PC-3 (cell line): ENCODE measurements at places on chromosomes 5 and 9. TPM values are rescaled to one million over a fixed set of nuclear protein-coding genes. Genes with fewer than 3 reads are reported as not detected.
A peak's percentile ranks its signal among the peaks of the same experiment; 100 is the strongest.

GRCh38 chr9:132412089-132412488 is 2.1 kb downstream of the CFAP77 start:
- DNase-seq = peak; percentile 31

DNA sequence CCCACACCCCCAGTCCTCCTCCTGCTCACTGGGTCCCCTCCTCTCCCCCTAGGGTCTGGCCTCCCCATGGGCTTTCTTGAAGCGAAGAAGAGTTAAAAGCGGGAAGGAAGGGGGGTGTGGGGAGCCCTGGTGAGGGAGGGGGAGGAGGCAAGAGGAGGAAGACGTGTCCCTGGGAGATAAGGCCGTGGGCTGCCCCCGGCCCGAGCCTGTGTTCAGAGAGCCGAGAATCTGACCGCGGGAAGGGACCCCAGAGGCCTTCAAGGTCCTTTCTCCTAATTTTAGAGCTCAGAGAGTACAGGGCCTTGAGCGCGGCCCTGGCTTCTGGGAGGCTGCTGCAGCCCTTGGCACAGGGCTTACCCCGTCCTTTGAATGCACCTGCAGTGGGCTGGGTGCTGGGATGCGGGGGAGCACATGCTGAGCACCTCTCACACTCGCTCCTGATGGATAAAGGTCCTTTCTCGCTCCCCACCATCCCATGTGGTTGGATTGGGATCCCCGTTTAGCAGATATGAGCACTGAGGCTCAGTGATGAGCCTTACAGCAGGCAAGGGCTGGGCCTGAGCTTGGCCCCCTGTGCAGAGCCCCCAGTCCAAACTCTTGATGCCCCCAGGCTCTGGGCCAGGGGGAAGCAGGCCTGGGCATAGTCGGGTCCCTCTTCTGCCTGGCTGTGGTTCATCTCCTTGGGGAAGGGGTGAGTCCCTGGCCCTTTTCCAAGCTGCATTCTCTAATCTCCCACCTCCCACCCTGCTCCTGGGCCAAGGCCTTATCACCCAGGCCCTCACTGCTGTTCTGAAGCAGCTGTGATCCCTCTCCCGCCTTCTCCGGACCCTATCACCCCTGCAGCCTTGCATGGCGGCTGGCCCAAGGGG is 5.9 kb downstream of the GFI1B start:
- DNase-seq = no peak

- no peak for DNase-seq
These were observed 302.3 kb downstream of the ARL15 start for GRCh38 chr5:54007827-54008777.

DNA sequence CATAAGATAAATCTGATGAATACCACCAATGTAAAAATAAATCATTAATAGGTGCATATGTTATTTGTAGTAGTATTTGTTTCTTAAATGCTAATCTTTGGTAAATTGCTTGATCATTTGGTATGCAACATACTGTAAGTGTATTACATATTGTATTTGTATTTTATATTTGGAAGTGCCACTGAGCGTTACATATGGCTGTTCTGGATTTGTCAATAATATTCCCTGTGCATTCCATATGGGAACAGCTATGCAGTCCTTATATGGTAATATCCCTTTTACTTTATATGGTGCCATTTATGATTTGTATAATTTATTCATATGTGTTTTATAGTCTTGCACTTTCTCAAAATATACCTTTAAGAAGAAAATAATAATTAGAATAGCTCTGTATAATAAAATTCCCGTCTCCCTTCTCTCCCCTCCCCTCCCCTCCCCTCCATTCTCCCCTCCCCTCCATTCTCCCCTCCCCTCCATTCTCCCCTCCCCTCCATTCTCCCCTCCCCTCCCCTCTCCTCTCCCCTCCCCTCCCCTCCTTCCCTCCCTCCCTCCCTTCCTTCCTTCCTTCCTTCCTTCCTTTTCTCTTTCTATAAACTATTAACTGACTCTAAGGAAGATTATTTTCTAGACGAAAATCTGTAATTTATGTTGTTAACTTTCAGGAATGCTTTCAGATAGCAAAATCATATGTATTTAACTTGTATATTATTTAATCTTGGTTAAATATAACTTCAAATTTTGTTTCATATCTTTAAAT is 241.4 kb downstream of the CSNK1G3 start:
- no peak for DNase-seq

GRCh38 chr5:115578657-115579056 is 23.6 kb downstream of the TICAM2 start:
- DNase-seq = no peak

GRCh38 chr9:84711936-84712335 is 42.4 kb downstream of the NTRK2 start:
- peak; percentile 85 for DNase-seq

GRCh38 chr5:72115296-72115695 is 8.0 kb downstream of the MAP1B start:
- no peak for DNase-seq

DNA sequence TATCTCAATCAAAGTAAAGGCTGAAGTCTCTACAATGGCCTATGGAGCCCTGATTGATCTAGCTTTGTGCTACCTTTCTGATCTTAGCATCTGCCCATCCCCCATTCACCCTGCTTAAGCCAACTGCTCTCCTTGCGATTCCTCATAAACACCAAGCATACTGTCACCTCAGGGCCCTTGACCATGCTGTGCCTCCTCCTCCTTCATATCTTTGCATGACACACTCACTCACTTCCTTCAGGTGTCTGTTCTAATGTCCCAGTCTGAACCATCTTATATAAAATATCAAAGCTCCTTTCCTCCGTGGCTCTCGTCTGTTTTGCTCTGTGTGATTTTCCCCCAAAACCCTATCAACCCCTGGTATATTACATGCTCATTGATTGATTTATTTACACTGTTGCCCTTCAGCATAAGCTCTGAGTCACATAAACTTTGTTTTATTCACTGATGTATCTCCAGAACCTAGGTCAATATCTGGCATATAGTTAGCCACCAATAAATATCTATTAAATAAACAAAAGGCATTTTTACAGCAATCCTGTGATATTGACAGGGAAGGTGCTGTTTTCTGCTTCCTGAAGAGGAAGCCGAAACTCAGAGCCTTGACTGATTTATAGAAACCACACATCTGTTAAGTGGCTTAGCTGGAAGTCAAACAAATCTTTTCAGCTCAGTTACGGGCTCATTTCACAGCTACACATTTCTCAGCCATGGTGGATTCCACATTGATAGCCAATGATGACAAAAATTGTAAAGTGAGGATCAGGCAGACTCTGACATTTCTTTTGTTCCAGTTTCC is 103.6 kb downstream of the BOD1 start:
- DNase-seq = peak; percentile 73

DNA sequence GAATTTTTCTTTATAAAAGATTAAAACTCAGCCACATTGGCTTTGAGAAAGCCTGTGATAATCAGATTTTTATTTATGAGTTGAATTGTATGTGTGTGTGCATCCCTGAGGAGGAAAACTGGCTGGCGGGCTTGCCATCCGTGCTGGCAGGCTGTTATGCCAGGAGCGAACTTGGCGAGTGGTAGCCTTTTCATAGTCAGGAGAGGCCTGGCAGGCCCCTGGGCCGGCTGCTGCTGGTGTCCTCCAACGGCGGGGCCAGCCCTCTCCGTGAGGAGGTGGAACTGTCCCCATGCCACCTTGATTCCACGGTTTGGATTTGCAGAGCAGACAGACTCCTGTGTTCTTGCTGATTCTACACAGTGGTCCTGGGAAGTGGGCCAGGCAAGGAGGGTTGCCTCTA is 43.3 kb downstream of the ZNF618 start:
- DNase-seq = no peak

- DNase-seq = no peak
These were observed 174.6 kb downstream of the RFK start for GRCh38 chr9:76219560-76220151.

GRCh38 chr9:124392871-124393460 is 22.3 kb downstream of the PSMB7 start:
- peak; percentile 95 for DNase-seq

- DNase-seq = no peak
These were observed 36.6 kb downstream of the PPARGC1B start for GRCh38 chr5:149766460-149767280.

DNA sequence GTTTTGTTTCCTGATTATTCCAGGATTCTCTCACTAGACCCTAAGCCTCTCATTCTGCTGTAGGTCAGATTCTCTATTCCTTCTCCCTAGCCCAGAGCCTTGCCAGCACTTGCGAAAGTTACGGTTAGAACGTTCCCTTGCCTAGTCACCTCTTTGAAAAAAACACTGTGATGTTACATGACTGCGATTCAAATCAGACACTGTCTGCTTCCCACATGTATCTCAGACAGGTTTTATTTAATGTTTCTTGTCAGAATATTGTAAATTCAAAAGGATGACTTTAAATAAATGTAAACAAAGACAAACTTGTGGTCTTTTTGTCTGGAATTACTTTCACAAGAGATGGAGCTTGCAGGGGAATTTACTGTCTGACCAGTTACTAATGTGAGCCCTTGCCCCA is 116.5 kb upstream of the OTULINL start:
- no peak for DNase-seq

GRCh38 chr5:139588962-139589361 is 27.8 kb downstream of the UBE2D2 start:
- no peak for DNase-seq

AJM1 gene
- total RNA-seq = 1.4 and 2.6 TPM in 2 replicates

CDKN2A gene
- 273 and 293 TPM in 2 replicates for total RNA-seq

HSPB3 gene
- not detected in 2 replicates for total RNA-seq

CENPK gene
- total RNA-seq = 8.0 and 8.6 TPM in 2 replicates

PTPA gene
- 138 and 154 TPM in 2 replicates for total RNA-seq

BTNL8 gene
- 0.23 TPM in 1 of 2 replicates, not detected in the other for total RNA-seq

GALT gene
- 7.6 and 9.8 TPM in 2 replicates for total RNA-seq

MYOZ3 gene
- not detected in 2 replicates for total RNA-seq

GFI1B gene
- total RNA-seq = not detected in 2 replicates

ARID3C gene
- total RNA-seq = 0.23 TPM in 1 of 2 replicates, not detected in the other

HTR4 gene
- not detected in 2 replicates for total RNA-seq
